ENCODE measurements at places on chromosomes 16 and 17. TPM values are rescaled to one million over a fixed set of nuclear protein-coding genes. Genes with fewer than 3 reads are reported as not detected.

MYO15A gene
- 0.71 TPM for total RNA-seq

SLFN12L gene
- 4.7 TPM for total RNA-seq

OSGIN1 gene
- total RNA-seq = 30.9 TPM

CX3CL1 gene
- total RNA-seq = 14.6 TPM

RCVRN gene
- total RNA-seq = 0.67 TPM

KRTAP4-16 gene
- not detected for total RNA-seq

TEPSIN gene
- total RNA-seq = 23.1 TPM

ETV4 gene
- 0.48 TPM for total RNA-seq

RNU2-1 gene
- total RNA-seq = 7,388 TPM

CD300LG gene
- total RNA-seq = 121 TPM

BRCA1 gene
- total RNA-seq = 3.4 TPM

CENPN gene
- 5.9 TPM for total RNA-seq

CCDC200 gene
- not detected for total RNA-seq

WNT9B gene
- total RNA-seq = 0.74 TPM

CCL17 gene
- total RNA-seq = not detected

C16orf86 gene
- total RNA-seq = 2.9 TPM

TUBD1 gene
- total RNA-seq = 6.8 TPM

KIF2B gene
- total RNA-seq = not detected

KCNAB3 gene
- total RNA-seq = 1.3 TPM

NHLRC4 gene
- 1.3 TPM for total RNA-seq

ZP2 gene
- total RNA-seq = not detected

CFAP52 gene
- total RNA-seq = not detected

SEPTIN12 gene
- not detected for total RNA-seq

HIC1 gene
- total RNA-seq = 34.4 TPM

TBC1D26 gene
- not detected for total RNA-seq

UMOD gene
- total RNA-seq = not detected

ABCC11 gene
- 0.22 TPM for total RNA-seq

ITGAX gene
- total RNA-seq = 36.4 TPM

KRTAP1-5 gene
- total RNA-seq = not detected

CCL22 gene
- total RNA-seq = not detected

IL34 gene
- total RNA-seq = 2.4 TPM

HOXB2 gene
- total RNA-seq = 19.3 TPM

CHRNE gene
- 1.6 TPM for total RNA-seq

CTRL gene
- total RNA-seq = 1.3 TPM

SLC52A1 gene
- total RNA-seq = 0.22 TPM

CHMP6 gene
- total RNA-seq = 25.3 TPM

MED1 gene
- 35.5 TPM for total RNA-seq

NSF gene
- total RNA-seq = 48.8 TPM

ELMO3 gene
- total RNA-seq = 1.2 TPM
